ENCODE measurements at places on chromosomes 5 and 9. TPM values are rescaled to one million over a fixed set of nuclear protein-coding genes. Genes with fewer than 3 reads are reported as not detected.

DNA sequence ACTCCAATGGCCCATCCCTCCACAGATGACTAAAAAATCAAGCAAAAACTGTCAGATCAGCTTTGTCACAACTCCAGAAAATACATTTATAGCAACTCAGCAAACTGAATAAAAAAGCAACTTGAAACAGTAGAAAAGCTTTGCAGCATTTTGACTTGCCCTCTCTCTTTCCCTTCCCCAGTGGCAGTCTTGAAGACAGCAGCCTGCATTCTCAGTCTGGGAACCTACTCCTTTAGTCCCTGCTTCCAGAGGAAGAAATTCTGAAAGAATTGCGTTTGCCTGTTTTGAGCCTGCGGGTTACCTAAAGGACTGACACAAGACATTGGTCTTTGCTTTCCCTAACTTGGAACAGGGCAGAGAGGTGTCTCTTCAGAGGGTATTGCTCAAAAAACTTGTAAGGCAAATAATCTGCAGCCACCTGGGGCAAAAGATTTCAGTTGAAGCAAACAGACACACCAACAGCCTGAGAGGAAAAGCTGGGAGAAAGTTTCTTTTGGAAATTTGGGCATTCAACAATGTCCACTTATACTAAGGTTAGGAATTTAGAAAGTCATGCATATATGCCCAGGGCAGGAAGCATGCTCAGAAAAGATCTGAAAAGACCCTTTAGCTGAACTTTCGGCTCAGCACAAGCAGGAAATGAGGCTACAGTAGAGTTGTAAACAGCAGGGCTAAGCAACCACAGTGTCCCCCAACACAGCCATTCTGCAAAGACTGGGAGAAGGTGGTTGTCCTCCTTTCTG is 15.2 kb upstream of the SLC35D2 start:
- DNase-seq = no peak

DNA sequence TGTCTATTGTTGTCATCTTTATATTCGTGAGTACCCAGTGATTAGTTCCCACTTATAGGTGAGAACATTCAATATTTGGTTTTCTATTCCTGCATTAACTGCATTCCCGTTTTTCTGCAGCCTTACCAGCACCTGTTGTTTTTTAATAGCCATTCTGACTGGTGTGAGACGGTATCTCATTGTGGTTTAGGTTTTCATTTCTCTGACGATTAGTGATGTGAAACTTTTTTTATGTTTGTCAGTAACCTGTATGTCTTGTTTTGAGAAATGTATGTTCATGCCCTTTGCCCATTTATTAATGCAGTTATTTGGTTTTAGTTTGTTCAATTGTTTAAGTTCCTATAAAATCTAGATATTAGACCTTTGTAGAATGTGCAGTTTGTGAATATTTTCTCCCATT is 546.0 kb upstream of the RORB start:
- DNase-seq = no peak

Gene BNC2
- 16.8 TPM for total RNA-seq

DNA sequence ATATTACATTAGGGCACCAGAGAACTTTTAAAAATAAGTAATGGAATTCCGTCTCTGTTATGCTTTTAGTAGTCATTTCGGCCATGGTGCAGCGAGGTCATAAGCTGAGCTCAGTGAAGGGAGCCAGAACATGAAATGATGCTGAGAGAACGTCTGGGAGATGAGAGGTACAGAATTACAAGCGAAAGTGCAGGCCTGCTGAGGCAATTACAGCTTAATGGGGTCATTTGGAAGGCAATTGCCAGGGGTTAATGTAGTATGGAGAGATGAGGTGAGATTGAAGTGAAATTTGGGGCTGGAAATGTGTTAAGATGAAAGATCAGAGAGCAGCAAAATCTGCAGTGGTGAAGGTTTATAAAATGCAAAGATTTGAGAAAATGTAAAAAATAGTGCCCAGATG is 96.5 kb downstream of the PBX3 start:
- no peak for DNase-seq

DNA sequence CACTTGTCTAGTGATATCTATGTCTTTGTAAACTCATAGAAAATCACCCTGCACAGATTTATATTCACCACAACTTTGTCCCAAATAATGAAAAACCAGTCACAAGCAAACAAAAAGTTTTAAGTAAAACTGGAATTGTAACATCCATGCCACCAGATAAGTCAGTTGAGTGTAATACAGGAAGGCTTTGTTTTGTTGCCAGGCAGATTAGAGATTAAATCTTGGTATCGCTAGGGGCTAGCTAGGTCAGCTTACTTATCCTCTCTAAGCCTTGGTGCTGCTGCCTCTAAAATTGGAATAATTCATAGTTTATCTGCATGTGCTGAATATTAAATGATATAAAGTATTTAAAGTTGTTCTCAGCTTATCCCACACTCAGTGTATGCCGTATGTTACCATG is 1062.5 kb downstream of the CDH9 start:
- DNase-seq = no peak

GRCh38 chr9:89474939-89475338 is 23.0 kb downstream of the SEMA4D start:
- DNase-seq = no peak

Gene LHX6
- 0.14 TPM for total RNA-seq

GRCh38 chr9:73138516-73138915 is 13.1 kb upstream of the ANXA1 start:
- no peak for DNase-seq

Gene PRUNE2
- 21.2 TPM for total RNA-seq

DNA sequence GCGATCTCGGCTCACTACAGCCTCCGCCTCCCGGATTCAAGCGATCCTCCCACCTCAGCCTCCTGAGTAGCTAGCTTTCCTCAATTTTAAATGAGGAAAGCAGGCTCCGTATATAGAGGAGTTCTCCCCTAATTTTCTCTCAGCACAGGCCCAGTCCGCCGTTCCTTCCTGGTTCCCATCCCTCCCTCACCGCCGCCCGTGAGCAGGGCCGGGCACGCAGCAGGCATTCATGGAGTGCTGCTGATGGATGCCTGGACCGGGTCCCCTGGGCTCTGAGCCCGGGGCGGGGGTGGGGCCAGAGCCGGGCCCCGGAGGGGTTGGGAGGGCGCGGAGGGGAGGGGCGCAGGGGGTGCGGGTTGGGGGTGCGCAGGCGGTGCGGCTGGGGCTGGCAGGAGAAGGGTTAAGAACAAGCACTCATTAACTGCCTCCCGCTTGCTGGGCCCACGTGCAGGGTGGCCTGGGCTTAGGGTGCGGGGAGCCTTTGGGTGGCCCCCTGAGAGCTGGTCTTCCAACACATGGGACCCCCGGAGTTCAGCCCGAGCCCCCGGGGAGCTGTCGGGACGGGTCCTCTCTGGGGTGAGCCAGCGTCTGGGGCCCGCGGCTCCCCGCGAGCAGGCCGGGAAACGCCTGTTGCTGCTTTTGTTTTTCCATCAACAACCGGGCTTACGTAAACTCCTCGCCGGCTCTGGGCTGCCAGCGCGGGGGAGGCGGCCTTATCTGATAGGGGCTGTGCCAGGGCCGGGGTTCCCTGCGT is 33.7 kb downstream of the LHX2 start:
- DNase-seq = peak; percentile 17

GRCh38 chr5:42606464-42606869 is 150.2 kb upstream of the CCDC152 start:
- DNase-seq = no peak

Gene GPR151
- total RNA-seq = not detected

- DNase-seq = no peak
Observed at GRCh38 chr5:34452170-34452828, 203.8 kb upstream of the RAI14 start.

DNA sequence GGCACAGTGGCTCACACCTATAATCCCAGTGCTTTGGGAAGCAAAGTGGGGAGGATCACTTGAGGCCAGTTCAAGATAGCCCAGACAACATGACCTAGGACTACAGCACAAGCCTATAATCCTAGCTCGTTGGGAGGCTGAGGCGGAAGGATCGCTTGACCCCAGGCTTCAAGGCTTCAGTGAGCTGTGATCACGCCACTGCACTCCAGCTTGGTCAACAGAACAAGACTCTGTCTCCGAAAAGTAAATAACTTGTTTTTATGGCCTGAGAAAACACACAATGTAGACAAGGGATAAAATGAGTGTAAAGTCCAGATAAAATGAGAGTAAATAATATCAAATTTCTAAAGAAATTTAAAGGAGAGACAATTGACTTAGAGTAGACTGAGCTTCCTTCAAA is 26.3 kb downstream of the SHLD3 start:
- no peak for DNase-seq
